Stimulated activated naive CD4-positive, alpha-beta T cell (primary cell): ENCODE measurements at places on chromosomes 4 and X.

GRCh38 chr4:8939840-8940742, 68.5 kb upstream of the HMX1 start:
- DNase-seq, result no peak

DNA sequence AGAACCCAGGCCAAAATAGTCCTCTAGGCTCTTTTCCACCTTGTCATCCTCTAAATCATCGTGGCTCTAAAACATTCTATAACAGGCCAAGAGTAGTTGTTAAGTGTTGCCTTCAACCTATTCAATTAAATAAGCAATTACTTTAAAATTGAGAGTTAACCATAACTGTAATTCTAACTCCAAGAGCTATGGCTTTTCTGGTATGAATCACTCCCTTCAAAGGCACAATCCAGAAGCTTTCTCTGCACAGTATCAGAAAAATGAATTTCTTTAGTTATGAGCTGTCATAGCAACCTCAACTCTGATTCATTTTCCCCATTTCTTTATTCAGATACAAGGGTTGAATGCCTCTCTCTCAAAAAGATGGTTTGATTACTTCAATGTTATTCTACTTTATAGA, 21.7 kb downstream of the INPP4B start:
- no peak for DNase-seq

DNA sequence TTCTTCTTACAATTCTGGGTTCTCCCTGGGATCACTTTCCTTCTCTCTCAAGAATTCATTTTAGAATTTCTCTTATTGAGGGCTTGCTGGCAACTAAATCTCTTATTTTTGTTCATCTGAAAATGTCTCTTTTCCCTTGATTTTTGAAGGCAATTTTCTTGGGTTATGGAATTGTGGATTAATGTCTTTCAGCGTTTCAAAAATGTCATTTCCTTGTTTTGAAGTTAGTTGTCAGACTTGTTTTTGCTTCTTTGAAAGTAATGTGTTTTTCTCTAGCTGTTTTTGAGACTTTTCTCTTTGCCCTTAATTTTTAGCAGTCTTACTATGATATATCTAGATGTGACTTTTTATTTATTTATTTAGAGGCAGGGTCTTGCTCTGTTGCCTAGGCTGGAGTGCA, 205.7 kb downstream of the CHIC2 start:
- no peak for DNase-seq

DNA sequence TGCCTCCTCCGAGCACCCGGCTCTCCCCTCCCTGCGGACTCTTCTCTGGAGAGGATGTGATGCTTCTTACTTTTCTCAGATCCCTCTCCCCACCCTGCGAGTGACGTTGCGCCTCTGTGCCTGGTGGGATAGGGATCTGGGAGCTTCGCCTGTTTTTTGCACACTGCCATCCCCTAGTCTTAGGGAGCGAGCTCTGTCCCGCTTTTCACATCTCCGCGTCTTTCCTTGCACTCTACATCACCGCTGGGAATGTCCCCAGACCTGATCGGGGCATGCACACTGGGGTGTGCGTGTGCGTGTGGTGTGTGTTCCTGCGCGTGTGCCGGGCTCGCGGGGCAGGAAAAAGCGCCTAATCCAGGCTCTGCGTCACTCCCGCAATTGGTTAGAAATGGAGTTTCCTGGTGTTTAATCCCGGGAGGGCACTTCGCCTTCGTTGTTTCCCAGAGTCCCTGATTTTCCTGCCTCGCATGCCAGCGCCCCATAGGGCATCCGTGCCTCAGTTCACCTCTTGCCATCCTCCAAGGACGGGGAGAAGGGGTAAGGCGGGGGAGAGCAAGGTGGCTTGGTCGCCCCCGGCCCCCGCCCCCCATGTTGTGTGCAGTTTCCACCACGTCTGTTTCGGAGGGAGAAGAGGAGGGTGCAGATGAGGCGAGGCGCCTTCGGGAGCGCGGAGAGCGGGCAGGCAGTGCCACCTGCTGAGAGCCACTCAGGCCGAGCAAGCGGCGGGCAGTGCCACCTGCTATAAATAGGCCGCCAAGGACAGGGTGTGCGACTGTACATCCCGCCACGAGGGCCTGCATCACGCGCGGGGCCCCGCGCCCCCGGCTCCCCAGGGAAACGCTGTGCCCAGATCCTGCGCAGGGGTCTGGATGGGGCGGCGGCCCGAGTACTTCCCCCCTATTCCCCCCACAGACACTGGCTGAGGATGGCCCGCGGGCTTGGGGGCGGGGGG, 759 bp upstream of the TBC1D1 start:
- DNase-seq, result peak; percentile 31

DNA sequence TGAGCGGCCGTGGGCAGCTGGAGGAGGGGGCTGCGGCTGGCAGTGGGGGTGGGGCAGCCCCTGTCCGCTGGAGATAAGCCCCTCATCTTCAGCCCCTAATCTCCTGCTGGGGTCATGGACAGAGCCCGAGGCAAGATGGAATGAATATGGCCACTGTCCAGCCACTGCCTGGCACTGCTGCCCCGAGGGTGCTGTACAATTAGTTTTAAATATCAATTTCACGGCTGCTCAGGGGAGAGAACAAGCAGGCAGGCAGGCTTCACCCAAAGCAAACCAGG, 64.1 kb upstream of the NKX1-1 start:
- no peak for DNase-seq

- no peak for DNase-seq
Observed at GRCh38 chr4:82784681-82785610, 13.7 kb downstream of the SCD5 start.

DNA sequence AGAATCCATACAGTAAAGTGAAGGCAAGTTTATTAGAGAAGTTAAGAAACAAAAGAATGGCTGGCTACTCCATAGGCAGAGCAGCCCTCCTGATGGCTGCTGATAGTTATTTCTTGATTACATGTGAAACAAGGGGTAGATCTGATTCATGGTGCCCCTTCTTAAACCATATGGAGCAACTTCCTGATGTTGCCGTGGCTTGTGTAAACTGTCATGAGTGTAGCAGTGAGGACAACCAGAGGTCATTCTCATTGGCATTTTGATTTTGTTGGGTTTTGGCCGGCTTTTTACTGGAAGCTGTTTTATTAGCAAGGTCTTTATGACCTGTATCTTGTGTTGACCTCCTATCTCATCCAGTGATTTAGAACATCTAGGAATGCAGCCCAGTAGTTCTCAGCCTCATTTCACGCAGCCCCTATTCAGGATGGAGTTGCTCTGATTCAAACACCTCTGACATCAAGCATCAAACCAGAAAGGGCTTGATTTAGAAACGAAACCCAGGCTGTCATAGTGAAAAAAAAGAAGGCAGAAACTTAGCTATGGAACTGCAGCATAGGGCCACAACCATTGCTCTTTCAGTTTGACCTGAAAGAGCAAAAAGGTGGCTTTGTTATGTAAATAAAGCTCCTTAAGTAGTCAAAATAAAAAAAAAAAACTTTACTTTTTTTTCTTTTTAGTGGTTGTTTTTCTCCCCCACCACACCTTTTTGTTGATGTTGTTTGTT, 37.8 kb downstream of the SPCS3 start:
- DNase-seq, result no peak

DNA sequence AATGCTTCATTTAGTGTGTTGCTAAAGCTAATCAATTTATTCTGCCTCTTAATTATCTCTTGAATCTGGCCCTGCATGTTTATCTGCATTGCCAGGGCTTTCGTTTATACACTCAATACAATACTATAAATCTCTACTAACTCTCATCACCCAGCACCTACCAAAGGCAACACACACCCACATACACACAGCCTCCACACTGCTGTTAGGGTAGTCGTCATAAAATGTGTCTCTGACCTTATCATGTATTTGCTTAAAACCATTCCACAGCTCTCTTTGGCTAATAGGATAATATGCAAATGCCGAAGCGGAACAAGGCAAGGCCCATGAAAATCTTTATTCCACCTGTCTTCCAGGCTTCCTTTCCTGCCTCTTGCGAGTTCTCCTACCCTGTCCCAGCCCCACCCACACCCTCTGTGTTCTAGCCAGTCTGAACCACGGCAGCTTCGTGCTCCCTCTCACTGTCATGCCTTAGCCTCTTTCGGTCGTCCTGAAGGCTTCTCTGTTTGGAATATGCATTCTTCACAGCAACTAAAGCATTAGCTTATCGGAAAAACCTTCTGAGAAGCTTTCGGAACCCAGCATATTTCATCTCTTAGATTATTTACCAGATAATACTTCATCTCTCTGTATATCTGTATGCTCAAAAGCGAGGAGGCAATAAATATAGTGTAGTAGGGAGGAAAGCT, 333.5 kb downstream of the TENM3 start:
- DNase-seq, result no peak

GRCh38 chrX:25737540-25737939, 400.6 kb upstream of the MAGEB18 start:
- no peak for DNase-seq

DNA sequence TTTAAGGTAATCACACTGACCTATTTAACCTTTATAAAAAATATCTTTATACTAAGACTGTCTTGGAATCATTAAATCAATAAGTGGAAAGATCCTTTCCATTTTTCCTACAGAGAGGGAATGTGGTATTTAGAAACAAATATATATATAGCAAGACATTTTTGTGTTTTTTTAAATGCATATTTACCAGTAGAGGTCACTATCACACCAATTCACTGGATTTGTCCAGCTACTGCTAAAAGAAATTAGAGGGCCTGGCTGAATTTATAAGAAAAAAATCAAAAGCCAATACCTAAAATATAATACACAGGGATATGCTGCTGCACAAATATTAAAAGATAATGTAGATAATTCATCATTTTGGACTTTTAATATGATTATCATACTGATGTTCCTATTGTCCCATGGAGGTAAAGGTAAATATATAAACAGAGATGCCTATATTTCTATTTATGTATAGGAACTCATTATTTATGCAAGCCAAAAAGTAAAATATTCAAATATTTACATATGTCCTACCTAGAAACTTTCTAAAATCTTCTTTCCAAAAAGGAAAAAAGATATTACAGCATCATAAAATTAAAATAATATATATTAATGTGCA, 69.5 kb downstream of the PDE5A start:
- no peak for DNase-seq

GRCh38 chr4:11813951-11814446, 385.3 kb upstream of the HS3ST1 start:
- no peak for DNase-seq

DNA sequence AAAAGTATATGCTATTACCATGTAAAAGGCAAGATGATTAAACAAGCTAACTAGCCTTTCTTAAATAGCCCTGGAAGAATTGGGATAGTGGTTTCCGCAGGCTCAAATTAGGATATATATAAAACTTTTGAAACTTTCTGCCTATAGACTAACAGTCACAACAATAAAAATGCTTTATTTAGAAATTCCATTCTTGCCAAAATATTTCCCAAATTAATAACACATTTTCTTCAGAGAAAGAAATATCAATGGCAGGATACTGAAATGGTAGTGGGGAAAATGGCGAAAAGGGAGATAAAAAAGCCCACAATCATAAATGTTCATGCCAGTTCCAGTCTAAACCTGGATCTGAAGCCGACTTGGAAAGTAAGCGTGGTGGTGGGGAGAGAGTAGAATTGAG, 56.0 kb downstream of the MAD2L1 start:
- DNase-seq, result no peak

- DNase-seq, result no peak
Observed at GRCh38 chrX:7542587-7543380, 300.2 kb upstream of the VCX start.

GRCh38 chr4:74166135-74166534, 8.2 kb downstream of the MTHFD2L start:
- DNase-seq, result no peak

- no peak for DNase-seq
Observed at GRCh38 chr4:1247864-1248244, 1.1 kb downstream of the CTBP1 start.

DNA sequence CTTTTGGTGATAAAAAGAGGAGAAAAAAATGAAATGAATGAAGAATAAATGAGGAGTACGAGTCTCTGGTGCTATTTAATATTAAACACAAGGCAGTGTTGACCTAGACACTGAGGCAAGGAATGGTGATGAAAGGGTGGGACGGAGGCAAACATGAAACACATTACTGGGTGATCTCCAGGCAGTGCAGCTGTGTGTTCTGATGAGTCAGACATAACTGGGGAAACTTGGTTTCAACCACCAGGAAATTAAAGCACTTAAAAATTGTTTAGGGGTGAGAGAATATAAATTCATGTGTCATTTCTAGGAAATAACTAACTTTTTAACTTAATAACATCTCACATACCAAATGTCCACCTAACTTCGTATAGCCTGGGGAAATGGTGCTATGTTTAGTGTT, 19.7 kb upstream of the CXCL6 start:
- DNase-seq, result no peak

- DNase-seq, result no peak
Observed at GRCh38 chrX:70247252-70247651, 12.8 kb downstream of the P2RY4 start.

GRCh38 chrX:331151-331824, 12.7 kb upstream of the GTPBP6 start:
- DNase-seq, result peak; percentile 40

- no peak for DNase-seq
Observed at GRCh38 chr4:153512952-153513500, 46.9 kb downstream of the TMEM131L start.

GRCh38 chr4:25528391-25528790, 127.3 kb upstream of the SLC34A2 start:
- no peak for DNase-seq

DNA sequence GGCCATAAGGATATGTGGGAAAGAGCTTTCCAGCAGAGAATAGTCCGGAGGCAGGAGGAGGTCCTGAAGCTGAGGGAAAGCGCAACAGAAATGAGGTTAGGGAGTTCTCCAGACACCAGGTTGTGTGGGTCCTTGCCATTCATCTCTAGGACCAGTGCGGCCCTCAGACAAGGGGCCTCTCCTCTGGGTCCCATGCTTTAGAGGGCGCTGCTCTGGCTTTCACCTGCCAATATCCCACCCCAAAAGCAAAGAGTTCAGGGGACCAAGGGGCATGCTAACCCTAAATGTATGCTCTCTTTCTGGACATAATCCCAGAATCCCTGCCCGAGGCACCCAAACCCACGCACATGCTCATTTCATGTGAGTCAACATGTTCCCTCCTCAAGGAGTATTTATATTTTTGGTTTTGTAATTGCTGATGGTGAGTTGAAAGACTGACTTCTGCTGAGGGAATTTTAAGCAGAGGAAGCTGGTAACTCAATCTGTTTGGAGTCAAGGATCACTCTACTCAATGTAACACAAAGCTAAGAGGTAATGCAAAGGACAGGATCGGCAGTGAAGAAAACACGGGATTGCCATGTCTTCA, 14.8 kb downstream of the RPL34 start:
- no peak for DNase-seq

- no peak for DNase-seq
Observed at GRCh38 chrX:123274796-123275195, 90.7 kb downstream of the GRIA3 start.

DNA sequence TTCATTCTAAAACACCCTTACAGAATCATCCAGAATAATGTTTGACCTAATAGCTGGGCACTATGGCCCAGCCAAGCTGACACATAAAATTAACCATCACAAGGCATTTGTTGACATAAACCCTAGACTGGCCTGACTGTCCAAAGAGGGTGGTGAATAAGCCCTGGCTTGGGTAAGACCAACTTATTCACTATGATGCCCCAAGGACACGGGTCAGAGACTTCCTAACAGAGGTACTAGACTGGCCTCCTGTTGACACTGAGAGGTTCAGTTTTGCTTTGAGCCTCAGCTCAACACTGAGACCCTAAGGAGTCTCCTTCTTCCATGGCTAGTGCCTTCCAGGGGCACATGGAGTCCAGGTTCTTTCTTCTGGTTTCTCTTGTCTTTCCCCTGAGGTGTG, 21.3 kb downstream of the FGF2 start:
- DNase-seq, result no peak
